NT2/D1 (cell line): ENCODE measurements at places on chromosomes 6 and 20.

GRCh38 chr6:1995636-1996035 lies 249.8 kb downstream of the GMDS start:
- DNase-seq, result no peak

DNA sequence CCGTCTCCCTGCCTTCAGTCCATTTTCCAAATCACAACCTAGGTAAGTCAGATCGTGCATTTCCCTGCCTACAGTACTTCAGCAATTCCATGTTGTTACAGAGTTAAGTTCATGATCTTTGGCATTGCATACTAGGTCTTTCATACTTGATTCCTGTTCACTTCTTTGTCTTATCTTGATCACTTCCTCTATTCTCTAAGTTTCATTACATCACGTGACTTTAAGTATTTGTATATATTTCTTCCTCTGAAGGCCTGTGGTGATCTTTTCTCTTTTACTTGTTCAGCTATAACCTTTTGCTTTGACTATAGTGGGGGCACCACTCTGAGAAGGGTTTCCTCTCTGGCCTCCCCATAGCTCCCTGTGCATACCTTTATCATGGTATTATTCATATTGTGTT lies 100.2 kb downstream of the TRMT11 start:
- no peak for DNase-seq

- no peak for DNase-seq
These were observed 287.0 kb upstream of the RSPO3 start for GRCh38 chr6:126831461-126831860.

DNA sequence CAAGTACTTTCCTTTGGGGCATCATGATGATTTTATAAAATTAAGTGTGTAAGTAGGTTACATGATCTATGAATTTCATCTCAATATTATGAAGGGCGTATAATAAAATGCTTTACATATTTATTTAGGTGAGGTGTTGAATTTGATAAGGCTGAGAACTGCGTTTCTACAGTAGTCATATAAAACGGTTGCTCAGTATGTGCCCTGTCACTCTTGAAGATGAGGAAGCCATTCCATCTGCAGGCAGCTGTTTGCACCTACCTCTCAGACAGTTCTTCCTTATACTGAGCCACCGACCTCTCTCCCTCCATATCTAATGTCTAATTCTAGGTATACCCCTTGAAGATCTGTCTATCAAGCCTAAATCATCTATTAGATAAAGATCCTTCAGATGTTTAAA lies 16.1 kb downstream of the NCOA7 start:
- no peak for DNase-seq

GRCh38 chr6:32096394-32097258 lies 12.5 kb downstream of the TNXB start:
- DNase-seq, result no peak

GRCh38 chr6:134619077-134619476 lies 301.2 kb upstream of the SGK1 start:
- no peak for DNase-seq

GRCh38 chr20:62508641-62509051 lies 32.9 kb upstream of the GATA5 start:
- no peak for DNase-seq

DNA sequence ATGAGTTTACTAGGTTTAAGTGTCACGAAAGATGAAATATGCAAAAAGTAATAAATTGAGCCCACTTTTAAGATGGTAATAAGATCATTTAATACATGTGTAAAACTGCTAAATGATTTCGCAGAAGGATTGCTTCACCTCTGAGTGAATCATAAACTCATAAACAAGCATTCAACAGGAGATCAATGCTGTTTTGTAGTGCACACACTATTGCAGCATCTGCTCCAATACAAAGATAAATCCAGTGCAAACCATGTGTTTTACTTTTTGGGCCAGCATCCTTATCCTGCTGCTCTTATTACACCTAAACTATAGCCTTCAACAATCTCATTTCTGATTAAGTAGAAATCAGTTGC lies 400.1 kb downstream of the NKAIN2 start:
- DNase-seq, result no peak

GRCh38 chr6:33443025-33443424 lies 11.4 kb upstream of the ZBTB9 start:
- DNase-seq, result no peak

DNA sequence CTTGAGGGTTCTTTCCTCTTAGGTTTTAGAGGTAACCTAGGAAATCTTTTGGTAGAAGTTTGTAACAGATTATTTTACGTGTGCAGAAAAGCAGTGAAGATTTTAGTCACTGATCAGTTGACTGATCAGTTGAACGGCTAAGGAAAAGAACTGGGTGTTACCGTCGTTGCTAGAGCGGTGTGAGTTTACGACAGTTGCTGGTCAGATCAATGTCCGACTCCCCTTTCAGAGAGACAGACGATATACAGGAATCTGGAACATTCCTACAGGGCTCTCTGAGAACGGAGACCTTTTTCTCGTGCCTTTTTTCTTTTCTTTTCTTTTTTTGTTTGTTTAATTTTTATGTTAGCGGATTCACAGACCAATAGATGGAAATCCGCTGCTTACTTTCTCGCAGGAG lies 132.1 kb upstream of the ZNF184 start:
- no peak for DNase-seq

GRCh38 chr20:57738484-57738883 lies 28.7 kb upstream of the PMEPA1 start:
- DNase-seq, result no peak

- DNase-seq, result no peak
These were observed 95.1 kb downstream of the ASCC3 start for GRCh38 chr6:100785982-100786381.

GRCh38 chr6:58198301-58198700 lies 880.9 kb downstream of the PRIM2 start:
- DNase-seq, result no peak

GRCh38 chr20:52086878-52087277 lies 104.7 kb downstream of the ZFP64 start:
- DNase-seq, result no peak

DNA sequence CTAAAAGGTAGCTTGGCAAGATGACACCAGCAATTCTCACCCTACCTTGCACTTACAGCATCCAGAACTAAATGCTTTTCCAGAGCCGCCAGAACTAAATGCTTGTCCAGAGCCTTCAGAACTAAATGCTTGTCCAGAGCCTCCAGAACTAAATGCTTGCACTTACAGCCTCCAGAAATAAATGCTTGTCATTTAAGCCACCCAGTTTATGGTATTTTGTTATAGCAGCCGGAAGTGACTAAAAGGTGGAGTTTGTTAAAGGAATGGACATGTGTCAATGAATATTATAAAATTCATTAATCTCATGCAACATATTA lies 133.5 kb downstream of the GPX5 start:
- no peak for DNase-seq

DNA sequence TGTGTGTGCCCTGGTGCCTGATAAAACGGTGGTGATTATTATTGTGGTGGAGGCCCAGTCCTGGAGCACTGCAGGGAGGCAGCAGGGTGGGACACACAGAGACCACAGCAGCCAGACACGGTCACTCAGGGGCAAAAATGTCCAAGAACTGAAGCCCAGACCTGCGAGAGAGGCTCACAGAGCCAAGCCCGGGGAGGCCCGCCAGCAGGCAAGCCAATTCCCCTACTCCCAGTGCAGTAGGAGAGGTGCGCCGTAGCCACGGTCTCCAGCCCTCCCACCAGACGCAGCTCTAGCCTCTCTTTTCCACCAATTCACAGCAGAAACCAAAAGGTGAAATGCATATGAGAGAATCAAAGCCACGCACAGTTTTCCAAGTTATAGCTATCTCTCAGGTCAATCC lies 179.4 kb upstream of the TAB2 start:
- DNase-seq, result no peak

DNA sequence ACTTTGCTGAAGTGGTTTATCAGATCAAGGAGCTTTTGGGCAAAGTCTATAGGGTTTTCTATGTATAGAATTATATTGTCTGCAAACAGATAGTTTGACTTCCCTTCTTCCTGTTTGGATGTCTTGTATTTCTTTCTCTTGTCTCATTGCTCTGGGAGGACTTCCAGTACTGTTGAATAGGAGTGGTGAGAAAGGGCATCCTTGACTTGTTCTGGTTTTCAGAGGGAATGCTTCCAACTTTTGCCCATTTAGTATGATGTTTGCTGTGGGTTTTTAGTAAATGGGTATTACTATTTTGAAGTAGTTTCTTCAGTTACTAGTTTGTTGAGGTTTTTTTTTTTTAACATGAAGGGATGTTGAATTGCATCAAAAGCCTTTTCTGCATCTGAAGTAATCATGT lies 36.1 kb downstream of the KCNS1 start:
- no peak for DNase-seq

GRCh38 chr6:122790028-122790422 lies 967 bp downstream of the SMPDL3A start:
- no peak for DNase-seq

DNA sequence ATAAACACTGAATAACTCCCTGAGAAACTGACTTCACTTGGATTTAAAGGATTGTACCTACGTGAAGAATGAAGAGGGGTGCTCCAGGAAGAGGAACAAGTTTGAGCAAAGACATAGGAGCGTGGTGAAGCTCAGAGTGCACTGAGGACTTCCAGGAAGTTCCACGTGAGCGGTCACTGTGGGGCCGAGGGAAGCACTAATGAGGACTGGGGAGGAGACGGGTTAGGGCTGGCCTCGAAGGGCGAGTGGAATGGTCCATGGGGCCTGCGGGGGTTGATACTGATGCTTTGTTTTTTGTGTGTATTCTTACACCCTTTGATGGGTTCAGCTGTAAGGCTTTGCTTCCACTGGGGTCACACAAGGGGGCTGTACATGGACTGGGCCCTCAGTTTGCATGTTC lies 91.9 kb downstream of the CDH4 start:
- DNase-seq, result no peak

GRCh38 chr6:143759666-143760065 lies 81.9 kb downstream of the PHACTR2 start:
- DNase-seq, result no peak

- DNase-seq, result no peak
These were observed 33.9 kb downstream of the EDN1 start for GRCh38 chr6:12324099-12324498.

DNA sequence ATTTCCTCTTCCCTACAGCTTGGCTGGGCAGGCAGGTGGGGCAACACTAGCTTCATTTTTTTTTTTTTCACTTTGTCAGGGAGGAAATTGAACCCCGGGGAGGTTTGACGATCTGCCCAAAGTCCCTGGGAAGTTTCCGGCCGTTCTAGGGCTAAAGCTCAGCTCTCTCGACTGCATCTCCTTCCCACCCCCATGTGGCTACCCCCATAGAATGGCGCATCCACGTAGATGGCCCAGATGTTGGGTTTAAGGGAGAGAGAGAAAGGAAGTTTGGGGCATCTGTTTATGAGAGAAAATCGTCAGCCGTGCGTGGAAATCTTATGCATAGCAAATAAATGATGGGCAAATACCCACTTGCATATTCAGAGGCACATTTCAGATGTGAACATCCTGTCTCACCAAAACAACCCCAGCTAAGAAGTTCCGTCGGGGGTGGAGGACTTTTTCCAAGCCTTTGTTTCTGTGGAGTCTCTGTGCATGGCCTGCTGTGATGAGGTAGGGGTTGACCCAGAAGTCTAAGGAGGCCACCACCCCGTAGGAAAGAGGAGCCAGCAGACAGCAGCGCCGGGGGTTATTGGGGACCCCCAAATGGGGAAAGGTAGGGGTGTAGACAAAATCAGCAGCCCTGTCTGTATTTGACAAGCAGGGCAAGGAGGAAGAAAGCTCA lies 40.5 kb upstream of the ZNF831 start:
- no peak for DNase-seq

DNA sequence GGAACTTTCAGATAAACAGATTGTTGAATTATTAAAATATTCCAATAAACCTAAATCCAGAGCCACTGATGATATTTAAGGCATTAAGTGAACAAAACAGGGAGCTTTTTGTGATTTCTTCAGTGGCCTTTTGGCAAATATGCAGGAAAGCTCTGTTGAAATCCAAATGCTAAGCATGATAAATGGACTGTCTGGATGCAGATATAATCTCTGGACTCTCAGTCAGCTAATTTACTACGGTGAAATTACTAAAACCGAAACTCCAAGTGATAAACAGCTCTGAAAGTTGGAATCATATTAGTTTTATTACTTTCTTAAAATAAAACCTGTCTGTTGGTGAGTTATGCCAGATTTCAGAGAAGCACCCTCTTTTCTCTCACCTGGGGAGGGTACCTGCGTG lies 120.3 kb downstream of the IMPG1 start:
- DNase-seq, result no peak

DNA sequence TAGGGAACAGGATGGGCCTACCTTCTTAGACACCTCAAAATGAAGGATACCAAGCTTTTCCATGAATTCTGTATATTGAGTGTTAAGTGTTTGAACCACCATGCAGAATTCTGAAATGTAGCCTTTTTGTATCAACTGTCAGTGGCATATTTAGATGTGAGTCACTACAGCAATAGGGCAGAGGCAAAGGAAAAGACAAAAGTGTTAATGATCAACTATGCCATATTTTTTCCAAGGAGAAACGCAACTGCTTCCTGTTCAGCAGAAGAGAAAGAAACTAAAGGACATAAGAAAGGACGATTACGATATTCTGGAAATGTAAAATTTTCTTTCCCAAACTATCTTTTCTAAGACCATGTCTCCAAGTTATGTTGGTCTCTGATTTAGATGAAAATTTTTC lies 104.6 kb upstream of the RSPO3 start:
- DNase-seq, result no peak

DNA sequence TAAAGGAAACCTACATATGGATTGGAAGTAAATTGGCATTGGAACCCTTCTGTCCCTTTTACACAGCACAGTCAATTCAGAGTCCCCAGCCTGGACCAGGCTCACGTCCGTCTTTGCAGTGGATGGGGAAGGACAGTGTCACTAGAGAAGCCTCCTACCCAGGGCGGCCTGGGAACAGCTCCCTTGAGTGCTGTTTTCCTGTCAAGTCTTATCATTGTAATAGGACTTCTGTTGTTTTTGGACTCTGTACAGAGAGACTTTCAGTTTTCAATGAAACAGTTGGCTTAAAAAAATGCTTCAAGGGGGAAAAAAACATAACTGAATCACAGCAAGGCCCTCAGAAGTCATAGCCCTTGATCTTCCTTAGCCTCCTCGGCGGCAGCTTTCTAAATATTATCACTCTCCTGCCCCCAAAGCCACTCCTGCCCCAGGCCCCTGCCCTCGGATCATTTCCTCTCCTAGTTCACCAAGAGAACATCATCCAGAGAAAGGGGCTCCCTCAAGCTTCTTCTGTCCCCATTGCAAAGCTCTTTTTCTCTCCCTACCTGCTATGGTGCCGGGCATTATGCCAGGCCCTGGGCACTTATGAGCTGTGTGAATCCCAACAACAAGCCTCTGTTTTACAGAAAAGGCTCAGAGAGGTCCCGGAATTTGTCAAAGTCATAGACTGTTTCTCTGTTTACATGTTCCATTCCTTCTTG lies 37.8 kb upstream of the CNKSR3 start:
- DNase-seq, result no peak
